ENCODE measurements at places on chromosomes 2 and 18.

DNA sequence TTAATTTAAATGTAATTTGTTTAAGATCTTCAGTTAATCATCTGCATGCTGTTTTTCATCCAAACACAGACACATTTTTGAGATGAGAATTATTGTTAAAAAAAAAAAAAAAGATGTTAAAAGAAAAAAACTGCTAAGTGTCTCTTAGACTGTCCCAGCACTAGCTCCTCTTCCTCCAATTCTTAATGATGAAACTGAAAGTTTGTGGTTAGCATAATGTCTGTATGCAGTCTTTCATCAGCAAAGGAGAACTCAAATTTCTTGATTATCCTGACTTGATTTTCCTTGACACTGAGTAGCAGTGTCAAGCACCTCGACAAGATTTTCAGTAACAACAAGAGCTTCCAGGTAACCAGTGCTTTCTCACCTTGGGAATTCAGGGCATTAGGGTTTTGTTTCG is 274.4 kb downstream of the LRRTM1 start:
- DNase-seq = no peak

- DNase-seq = no peak
Observed at GRCh38 chr2:106089611-106090010, 104.5 kb downstream of the UXS1 start.

- no peak for DNase-seq
Observed at GRCh38 chr2:1586251-1586922, 157.9 kb downstream of the PXDN start.

GRCh38 chr18:31721601-31722000 is 37.2 kb upstream of the B4GALT6 start:
- DNase-seq = no peak

DNA sequence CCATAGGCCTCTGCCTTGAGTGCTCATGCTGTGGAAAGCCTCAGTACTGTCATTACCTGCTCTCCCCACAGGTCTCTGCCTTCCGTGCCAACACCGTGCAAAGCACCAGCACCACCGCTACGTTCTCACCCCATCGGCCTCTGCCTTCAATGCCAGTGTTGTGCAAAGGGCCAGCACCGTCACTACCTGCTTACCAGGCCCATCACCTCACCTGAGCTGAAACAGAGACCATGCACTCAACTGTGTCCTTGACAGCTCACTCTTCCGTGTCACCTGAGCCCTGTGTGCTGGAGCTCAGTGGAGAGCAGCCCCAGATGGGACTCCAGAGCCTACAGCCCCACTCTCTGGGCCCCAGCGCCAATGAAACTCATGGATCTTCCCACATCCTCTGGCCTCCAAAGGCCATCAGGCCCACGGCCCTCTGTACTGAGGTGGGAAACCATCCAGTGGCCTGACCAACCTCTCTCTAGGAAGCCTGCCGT is 62.7 kb downstream of the ZNF516 start:
- no peak for DNase-seq

- no peak for DNase-seq
Observed at GRCh38 chr2:216369821-216370220, 2.5 kb downstream of the MARCHF4 start.

GRCh38 chr2:164023896-164024295 is 288.1 kb upstream of the FIGN start:
- DNase-seq = no peak

DNA sequence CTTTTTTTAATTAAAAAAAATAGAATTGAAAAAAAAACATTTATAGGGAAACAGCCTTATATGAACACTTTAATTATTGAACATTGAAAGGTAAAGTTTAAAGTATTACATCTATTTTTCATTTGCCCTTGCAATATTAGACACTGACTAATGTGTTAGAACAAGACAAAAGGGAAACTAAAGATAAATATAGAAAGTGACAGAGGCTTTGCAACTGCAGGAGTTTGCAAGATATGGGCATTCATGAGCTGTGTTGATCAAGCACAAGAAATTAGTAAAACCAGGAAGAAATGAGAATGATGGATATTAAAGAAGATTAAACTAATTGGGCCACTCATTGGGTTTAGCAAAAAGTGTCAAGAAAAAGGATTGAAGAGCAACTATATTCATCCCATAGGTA is 1097.7 kb upstream of the CELF4 start:
- DNase-seq = no peak

GRCh38 chr2:31002537-31003150 is 135.6 kb downstream of the GALNT14 start:
- DNase-seq = no peak

GRCh38 chr2:66582987-66583880 is 148.3 kb downstream of the MEIS1 start:
- no peak for DNase-seq

DNA sequence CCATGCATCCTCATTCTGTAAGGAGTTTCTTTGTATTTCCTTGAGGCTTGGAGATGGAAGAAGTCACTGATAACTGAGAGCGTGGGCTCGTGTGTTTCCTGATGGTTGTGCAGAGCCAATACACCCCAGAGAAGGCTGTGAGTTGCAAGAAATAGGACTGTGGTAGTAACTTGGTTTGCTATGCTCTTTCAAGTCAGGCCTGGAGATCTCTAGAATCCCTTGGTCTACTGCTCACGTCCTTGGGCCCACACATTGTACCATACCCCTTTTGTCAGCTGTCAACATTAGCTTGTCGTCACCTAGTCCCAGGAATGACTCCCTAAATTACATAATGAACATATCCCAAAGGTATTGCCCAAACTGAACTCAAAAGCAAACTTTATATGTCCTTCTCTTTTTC is 238.3 kb upstream of the REV1 start:
- no peak for DNase-seq

- no peak for DNase-seq
Observed at GRCh38 chr2:215667585-215668377, 231.9 kb upstream of the FN1 start.

- no peak for DNase-seq
Observed at GRCh38 chr2:165508927-165509326, 39.4 kb downstream of the CSRNP3 start.

DNA sequence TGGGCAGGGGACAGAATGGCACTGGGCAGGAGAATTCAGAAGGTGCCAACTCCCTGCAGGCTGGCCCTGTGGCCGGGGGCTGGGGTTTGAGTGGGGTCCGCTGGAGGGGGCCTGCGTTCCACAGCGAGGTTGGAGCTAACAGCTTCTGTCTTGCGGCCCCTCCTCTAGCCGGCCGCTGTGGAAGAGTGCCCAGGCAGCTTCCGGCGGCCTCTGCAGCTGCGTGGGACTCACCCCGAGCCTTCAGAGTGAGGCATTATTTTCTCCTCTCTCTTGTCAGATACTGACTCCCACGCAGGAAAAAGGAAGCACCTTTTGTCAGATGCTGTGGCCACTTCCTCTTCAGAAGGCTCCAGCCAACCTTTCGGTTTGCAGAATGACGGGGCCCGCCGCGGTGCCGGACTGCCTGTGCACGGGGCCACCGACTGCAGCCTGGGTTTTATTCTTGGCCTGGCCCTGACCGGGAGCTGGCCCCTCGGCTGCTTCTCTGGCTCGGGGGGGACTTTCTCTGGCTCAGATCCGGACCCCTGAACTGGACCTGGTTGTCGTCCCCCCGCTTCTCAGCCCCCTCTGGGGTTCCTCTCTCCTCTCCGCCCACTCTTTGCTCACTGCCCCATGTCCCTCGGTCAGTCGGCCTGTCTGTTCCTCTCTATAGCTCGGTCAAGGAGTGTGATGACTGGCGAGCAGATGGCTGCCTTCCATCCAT is 40.1 kb downstream of the ARHGAP25 start:
- DNase-seq = peak; percentile 62

DNA sequence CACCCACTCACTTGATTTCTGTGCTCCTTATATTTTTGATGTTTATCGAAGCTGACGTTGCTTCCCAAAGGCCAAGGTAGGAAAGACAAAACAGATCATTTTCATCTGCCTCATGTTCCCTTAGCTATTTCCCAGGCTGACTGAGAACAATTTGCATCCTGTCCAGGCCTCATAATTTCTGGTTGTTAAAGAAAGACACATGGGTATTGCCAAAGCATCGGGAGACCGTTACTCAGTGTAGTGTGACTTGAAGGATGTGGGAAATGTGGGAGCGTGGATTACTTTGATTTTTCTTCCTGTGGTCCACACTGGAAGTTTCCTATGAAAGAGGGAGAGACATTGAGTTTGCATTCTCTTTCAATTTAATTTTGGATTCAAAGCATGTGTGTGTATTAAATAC is 204.6 kb downstream of the TRIB2 start:
- DNase-seq = no peak

- DNase-seq = no peak
Observed at GRCh38 chr18:52160636-52161035, 179.4 kb upstream of the DCC start.

GRCh38 chr18:22241921-22242361 is 72.6 kb downstream of the GATA6 start:
- DNase-seq = no peak

All from stimulated activated CD4-positive, alpha-beta T cell treated with anti-CD3 and anti-CD28 coated beads, Interleukin-2, amount 100 ng/mL, for 24 hours (primary cell).